Myometrial cell (primary cell): ENCODE measurements at places on chromosomes 6 and 20. TPM values are rescaled to one million over a fixed set of nuclear protein-coding genes. Genes with fewer than 3 reads are reported as not detected.

ELMO2 gene
- total RNA-seq, result 32.3 and 49.6 TPM in 2 replicates

BTNL2 gene
- total RNA-seq, result not detected in 2 replicates

TGM2 gene
- 1,107 and 1,197 TPM in 2 replicates for total RNA-seq

LHFPL5 gene
- not detected in 2 replicates for total RNA-seq

SOX18 gene
- 0.29 TPM in 1 of 2 replicates, not detected in the other for total RNA-seq

FRK gene
- total RNA-seq, result 0.18 and 0.29 TPM in 2 replicates

RSPH3 gene
- total RNA-seq, result 6.0 and 6.3 TPM in 2 replicates

LINC00237 gene
- total RNA-seq, result not detected in 2 replicates

RAD21L1 gene
- total RNA-seq, result 0.18 and 0.29 TPM in 2 replicates

ATAT1 gene
- 4.3 TPM in 2 replicates for total RNA-seq

MUC22 gene
- total RNA-seq, result not detected in 2 replicates

PAK5 gene
- not detected in 2 replicates for total RNA-seq

MMP24 gene
- 0.53 and 0.86 TPM in 2 replicates for total RNA-seq

GRM1 gene
- not detected in 2 replicates for total RNA-seq

IRF4 gene
- not detected in 2 replicates for total RNA-seq

VSX1 gene
- not detected in 2 replicates for total RNA-seq

F13A1 gene
- not detected in 2 replicates for total RNA-seq

CST2 gene
- total RNA-seq, result not detected in 2 replicates

DTD1 gene
- 96.6 and 130 TPM in 2 replicates for total RNA-seq
